Body of pancreas (tissue), 4 donors: ENCODE measurements at places on chromosomes 7 and 10.

DNA sequence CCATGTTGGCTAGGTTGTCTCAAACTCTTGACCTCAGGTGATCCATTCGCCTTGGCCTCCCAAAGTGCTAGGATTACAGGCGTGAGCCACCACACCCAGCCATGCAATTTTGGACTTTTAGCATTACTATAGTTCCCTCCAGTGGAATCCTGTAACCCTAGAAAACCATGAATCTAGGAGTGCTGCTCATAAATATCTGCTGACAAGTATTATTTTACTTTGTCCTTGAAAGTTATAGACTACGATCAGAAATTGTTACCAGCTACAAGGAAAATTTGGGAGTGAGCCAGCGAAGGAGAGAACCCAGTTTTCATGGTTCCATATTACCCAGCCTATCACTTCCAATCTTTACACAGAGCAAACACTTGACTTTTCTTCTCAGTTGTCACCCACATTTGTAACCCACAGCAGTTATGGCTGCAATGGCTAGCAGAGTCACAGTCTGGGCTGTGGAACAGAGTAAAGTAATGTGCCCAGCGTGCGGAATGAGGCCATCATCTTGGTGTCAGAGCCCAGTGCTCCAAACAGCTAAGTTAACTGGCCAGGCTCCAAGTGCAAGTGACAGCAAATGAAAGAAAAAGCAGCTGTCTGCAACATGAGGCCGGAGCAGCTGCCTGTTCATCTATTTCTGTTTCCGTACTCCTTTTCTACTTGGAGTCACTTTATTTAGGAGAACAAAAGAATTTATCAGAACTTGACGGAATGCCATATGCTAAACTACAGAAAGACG lies 29.9 kb downstream of the ZC3HC1 start:
- H3K27ac ChIP-seq, result no peak overlapping the region
- no peaks in the 10 kb centered on the region for H3K27me3 ChIP-seq
- H3K36me3 ChIP-seq, result no peaks in the 10 kb centered on the region
- no peak for DNase-seq
- H3K4me3 ChIP-seq, result no peak overlapping the region
- H3K4me1 ChIP-seq, result no peaks in the 10 kb centered on the region

GRCh38 chr7:46859963-46860475 lies 721.9 kb downstream of the TNS3 start:
- no peaks in the 10 kb centered on the region for H3K4me1 ChIP-seq
- H3K4me3 ChIP-seq, result no peak overlapping the region
- DNase-seq, result no peak
- no peaks in the 10 kb centered on the region for H3K27me3 ChIP-seq
- H3K36me3 ChIP-seq, result no peaks in the 10 kb centered on the region

DNA sequence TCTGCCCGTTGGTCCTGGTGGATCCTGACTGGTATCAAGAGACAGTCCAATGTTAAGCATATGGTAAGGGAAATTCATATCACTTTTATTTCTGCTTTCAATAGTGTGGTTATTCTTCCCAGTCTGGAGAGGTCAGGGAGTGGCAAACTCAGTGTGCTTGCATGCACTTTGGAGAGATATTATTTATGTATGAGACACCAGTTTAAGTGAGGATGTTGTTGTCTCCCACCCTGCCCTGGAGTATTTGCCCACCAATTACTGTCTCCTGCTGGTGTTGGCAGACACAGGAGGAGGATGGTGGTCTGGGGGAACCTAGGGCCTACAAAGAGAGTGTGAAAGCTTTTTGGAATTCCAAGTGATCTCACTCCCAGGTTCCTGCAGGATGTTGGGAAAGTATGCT lies 59.7 kb downstream of the OR13A1 start:
- no peak overlapping the region for H3K4me3 ChIP-seq
- DNase-seq, result no peak
- no peaks in the 10 kb centered on the region for H3K27me3 ChIP-seq

GRCh38 chr10:7913126-7913872 lies 95.0 kb downstream of the TAF3 start:
- no peak overlapping the region for H3K27ac ChIP-seq
- no peaks in the 10 kb centered on the region for H3K27me3 ChIP-seq
- H3K4me1 ChIP-seq, result peaks cover 18% of the 10 kb centered on the region
- H3K36me3 ChIP-seq, result no peaks in the 10 kb centered on the region
- no peak overlapping the region for H3K4me3 ChIP-seq

GRCh38 chr7:152667958-152668357 lies 8.0 kb downstream of the XRCC2 start:
- no peak overlapping the region for H3K27ac ChIP-seq
- H3K4me3 ChIP-seq, result no peak overlapping the region
- H3K36me3 ChIP-seq, result no peaks in the 10 kb centered on the region
- no peak for DNase-seq
- no peaks in the 10 kb centered on the region for H3K27me3 ChIP-seq
- H3K4me1 ChIP-seq, result no peaks in the 10 kb centered on the region

DNA sequence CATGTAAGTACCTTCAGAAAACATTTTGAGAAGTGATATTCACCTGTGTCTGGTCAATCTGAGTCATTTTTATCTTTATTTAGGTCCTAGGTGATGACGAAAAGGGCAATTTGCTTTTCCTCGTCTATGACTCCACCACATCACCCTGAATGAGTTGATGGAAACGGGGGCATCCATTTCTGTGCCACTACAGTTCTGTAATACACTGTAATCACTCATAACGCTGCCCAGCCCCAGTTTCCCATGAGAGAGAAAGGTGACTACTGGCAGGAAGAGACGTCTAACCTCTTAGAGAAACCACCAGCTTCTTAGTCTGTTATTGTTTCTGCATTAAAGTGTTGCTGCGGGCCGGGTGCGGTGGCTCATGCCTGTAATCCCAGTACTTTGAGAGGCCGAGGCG lies 205.3 kb upstream of the MKLN1 start:
- no peak for DNase-seq
- H3K36me3 ChIP-seq, result no peaks in the 10 kb centered on the region
- no peaks in the 10 kb centered on the region for H3K4me1 ChIP-seq
- H3K27me3 ChIP-seq, result no peaks in the 10 kb centered on the region

DNA sequence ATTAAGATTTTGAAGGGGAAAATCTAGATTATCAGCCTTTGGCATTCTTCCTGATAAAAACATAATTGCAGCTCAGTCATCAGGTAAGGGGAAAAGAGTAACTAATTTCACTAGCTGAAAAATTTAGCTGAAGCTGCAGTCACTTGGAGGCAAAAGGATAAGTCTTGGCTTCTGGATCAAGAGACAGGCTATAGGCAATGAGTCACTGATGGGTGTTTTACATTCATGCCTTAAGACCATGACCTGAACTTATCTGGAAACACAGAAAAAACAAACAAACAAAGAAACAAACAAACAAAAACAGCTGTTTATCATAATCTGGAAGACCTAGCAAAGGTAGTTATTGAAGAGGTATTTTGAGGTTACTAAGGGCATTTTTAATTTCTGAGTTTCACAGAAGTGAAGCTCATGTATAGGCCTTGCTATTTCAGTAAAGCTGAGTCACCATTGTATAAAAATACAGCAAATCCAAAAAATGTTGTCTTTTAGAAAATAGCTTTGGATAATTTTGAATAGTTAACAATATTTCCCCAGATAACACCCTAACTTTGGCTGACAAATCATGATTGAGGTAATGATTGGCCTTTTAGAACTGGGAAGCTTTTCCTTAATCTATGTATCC lies 40.3 kb downstream of the ZNF22 start:
- no peak for DNase-seq
- no peaks in the 10 kb centered on the region for H3K27me3 ChIP-seq
- no peaks in the 10 kb centered on the region for H3K4me1 ChIP-seq
- no peaks in the 10 kb centered on the region for H3K36me3 ChIP-seq
- no peak overlapping the region for H3K27ac ChIP-seq
- H3K4me3 ChIP-seq, result no peak overlapping the region

DNA sequence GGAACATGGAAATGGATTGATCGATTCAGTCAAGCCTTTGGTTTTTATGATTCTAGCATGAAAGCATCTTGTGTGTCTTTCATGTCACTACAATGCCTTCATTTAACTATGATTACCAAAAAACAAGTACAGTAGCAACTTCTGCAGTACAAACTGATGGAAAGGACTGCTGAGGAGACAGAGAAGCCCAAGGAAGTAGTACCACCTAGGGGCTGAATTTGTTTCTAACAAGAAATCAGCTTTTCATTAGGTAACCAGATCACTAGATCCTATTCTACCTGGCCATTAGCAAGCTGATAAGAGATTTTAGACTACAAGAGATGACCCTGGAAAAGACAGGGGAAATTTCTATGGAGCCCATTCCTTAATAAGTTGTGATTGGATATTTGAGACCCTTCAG lies 3.2 kb upstream of the IFIT1 start:
- no peak overlapping the region for H3K27ac ChIP-seq
- H3K4me3 ChIP-seq, result no peak overlapping the region
- no peaks in the 10 kb centered on the region for H3K36me3 ChIP-seq
- DNase-seq, result no peak
- H3K27me3 ChIP-seq, result no peaks in the 10 kb centered on the region
